ENCODE measurements at places on chromosomes 1 and 21. TPM values are rescaled to one million over a fixed set of nuclear protein-coding genes. Genes with fewer than 3 reads are reported as not detected.

DNA sequence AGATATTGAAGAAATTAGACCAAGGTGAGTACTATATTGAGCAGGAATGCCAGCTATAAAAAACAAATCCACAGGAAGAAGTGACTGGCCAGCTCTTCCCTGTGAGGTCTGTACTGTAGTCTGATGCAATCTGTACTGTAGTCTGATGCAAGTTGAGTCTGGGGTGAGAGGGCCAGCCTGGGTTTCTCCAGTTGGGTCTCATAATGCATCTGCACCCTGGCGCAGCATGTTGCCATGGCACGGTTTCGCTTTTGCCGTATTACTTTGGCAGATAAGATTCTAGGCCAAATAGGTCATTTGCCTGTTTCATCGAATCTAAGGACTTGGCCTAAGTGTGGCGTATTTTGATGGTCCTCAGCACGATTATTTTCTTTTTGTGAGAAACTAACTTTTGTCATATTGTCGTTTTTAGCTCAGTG lies 24.4 kb upstream of the PGD start:
- no peak for DNase-seq
- no peak overlapping the region for H3K27ac ChIP-seq
- H3K36me3 ChIP-seq, result peaks cover 2% of the 10 kb centered on the region
- H3K4me3 ChIP-seq, result no peak overlapping the region

GRCh38 chr1:152109998-152110294 lies 5.3 kb downstream of the TCHH start:
- H3K36me3 ChIP-seq, result no peaks in the 10 kb centered on the region
- H3K4me1 ChIP-seq, result no peaks in the 10 kb centered on the region
- H3K27me3 ChIP-seq, result peaks cover 9% of the 10 kb centered on the region
- H3K27ac ChIP-seq, result no peak overlapping the region
- peak; percentile 6 for DNase-seq
- H3K4me3 ChIP-seq, result peak overlapping the region; percentile 42

- H3K4me3 ChIP-seq, result no peak overlapping the region
- no peak overlapping the region for H3K27ac ChIP-seq
- H3K36me3 ChIP-seq, result no peaks in the 10 kb centered on the region
- no peak for DNase-seq
Observed at GRCh38 chr1:3664700-3665375, 12.5 kb downstream of the TP73 start.

DNA sequence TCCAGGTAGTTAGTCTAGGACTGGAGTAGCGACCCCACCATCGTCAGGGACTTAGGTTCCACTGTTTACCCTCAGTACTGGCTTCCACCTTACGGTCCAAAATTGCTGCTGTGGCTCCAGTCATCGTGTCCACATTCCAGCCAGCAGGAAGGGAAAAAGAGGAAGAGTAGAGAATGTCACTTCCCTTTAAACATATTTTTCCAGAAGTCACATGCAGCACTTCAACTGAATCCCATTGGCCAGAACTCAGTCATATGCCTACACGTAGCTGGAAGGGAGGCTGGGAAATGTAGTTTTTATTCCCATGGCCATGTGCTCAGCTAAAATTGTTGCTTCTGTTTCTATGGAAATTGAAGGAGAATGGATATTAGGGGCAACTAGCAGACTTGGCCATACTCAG lies 84.1 kb upstream of the SELENON start:
- H3K36me3 ChIP-seq, result no peaks in the 10 kb centered on the region
- no peak for DNase-seq
- H3K4me3 ChIP-seq, result no peak overlapping the region
- no peaks in the 10 kb centered on the region for H3K4me1 ChIP-seq
- H3K27ac ChIP-seq, result no peak overlapping the region
- no peaks in the 10 kb centered on the region for H3K27me3 ChIP-seq

DNA sequence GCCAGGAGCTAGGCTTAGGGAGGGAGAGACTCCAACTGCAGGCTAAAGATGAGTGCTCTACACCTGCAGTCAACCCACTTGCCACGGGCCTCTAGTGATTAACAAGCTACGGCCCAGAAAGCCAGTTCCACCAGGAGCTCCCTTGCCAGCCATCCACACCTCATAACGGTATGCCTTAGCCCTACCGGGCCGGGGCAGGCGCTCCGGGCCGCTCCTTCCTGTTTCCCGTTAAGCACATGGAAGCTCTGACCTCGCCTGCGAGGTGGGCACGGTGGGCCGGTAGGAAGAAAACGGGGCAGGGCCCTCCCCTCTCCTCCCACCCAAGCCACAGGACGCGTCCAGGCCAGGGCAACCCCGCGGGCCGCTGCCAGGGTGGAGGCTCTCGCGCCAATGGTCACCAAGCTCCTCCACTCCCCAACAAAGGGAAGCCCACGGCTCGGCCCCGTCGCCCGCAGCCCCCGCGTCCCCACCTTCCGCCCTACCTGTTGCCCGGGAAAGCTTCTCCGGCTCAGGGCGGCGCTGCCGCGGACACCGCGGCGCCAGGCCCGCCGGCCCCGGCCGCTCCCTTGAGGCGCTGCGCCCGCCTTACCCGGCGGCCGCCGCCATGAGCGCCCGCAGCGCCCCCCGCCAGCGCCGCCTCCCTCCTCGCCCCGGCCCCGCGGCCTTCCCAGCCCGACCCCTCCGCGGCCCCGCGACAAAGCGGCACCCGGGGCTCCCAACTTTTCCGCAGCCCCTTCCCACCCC lies 627 bp downstream of the CERS2 start:
- H3K36me3 ChIP-seq, result no peaks in the 10 kb centered on the region
- H3K27me3 ChIP-seq, result no peaks in the 10 kb centered on the region
- peak overlapping the region; percentile 96 for H3K4me3 ChIP-seq
- peaks cover 72% of the 10 kb centered on the region for H3K4me1 ChIP-seq
- DNase-seq, result peak; percentile 45

DNA sequence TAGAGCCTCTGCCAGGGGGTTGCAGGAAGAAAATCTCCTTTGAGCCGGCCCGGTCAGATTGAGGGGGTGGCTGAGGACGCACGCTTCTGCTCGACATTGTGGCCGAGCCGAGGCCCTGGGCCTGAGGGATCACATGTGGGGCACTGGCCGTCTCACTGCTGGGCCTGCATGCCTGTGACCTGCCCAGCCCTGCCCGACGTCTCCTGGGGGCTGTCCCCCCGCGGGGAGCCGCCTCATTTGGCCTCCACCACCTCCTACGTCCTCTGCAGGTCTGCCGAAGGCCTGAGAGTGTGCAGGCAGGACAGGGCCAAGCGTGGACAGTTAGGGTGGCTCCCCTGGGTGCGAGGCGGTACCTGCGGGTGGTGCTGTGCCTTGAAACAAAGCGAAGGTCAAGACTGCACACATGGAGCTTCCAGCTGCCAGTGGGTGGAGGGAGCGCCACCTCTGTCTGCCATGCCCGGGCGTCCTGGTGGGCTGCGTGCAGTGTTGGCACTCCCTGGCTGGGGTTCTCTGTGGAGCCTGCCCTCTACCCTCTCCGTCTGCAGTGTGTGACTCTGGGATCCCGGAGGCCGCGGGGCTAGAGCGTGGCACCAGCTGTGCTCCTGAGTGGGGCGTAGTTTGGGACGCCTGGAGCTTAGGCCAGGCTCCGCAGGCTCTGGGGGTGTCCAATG lies 51.7 kb downstream of the PCNT start:
- no peak overlapping the region for H3K4me3 ChIP-seq
- no peak overlapping the region for H3K27ac ChIP-seq
- H3K4me1 ChIP-seq, result no peaks in the 10 kb centered on the region
- H3K36me3 ChIP-seq, result peaks cover 4% of the 10 kb centered on the region
- H3K27me3 ChIP-seq, result no peaks in the 10 kb centered on the region
- DNase-seq, result no peak

- no peaks in the 10 kb centered on the region for H3K4me1 ChIP-seq
- H3K27me3 ChIP-seq, result no peaks in the 10 kb centered on the region
- DNase-seq, result no peak
Observed at GRCh38 chr1:45282351-45282750, 44.3 kb upstream of the HPDL start.

- no peak overlapping the region for H3K27ac ChIP-seq
- DNase-seq, result no peak
- H3K4me3 ChIP-seq, result no peak overlapping the region
- no peaks in the 10 kb centered on the region for H3K27me3 ChIP-seq
Observed at GRCh38 chr1:5709976-5710375, 282.2 kb downstream of the NPHP4 start.

DNA sequence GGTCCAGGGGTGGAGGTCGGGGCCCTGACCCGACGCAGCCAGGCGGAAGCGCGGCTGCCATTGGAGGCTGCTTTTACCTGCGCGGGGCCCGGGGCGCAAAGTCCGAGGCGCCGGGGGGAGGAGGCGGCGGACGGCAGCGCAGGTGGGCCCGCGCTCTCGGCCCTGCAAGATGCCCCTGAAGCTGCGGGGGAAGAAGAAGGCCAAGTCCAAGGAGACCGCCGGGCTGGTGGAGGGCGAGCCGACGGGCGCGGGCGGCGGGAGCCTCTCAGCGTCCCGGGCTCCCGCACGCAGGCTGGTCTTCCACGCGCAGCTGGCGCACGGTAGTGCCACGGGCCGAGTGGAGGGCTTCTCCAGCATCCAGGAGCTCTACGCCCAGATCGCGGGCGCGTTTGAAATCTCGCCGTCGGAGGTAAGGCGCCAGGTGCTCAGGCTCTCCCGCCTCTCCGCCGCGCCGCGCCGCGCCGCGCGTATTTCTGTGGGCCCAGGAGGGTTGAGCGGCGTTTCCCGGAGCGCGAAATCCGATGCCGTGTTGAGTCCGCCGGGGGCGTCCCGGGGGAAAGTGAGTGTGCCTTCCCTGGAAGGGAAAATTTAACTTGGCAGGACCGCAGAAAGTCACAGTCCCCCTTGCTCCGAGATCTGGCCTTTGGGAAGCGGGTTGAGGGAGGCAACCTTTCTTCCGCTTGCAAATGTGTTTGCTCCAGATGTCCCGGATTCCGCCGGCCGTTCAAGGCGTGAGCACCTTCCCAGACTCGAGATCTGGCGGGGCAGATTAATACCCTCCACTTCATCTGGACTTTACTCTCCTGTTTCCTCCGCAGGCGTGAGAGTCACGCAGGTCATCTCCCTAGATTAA lies at the start of gene GIPC2:
Gene GIPC2 (plus strand): TSS at position 41 of the 853 bp plus-strand sequence. CDS start 129 bp downstream, at position 170.
- 0 out of 2 replicates have a peak, but pooled peaks cover 3% of the 10 kb centered on the region for H3K4me1 ChIP-seq
- DNase-seq, result peak; percentile 58
- H3K36me3 ChIP-seq, result no peaks in the 10 kb centered on the region
- peak within 1 kb of the TSS; percentile 70 for H3K27ac ChIP-seq

DNA sequence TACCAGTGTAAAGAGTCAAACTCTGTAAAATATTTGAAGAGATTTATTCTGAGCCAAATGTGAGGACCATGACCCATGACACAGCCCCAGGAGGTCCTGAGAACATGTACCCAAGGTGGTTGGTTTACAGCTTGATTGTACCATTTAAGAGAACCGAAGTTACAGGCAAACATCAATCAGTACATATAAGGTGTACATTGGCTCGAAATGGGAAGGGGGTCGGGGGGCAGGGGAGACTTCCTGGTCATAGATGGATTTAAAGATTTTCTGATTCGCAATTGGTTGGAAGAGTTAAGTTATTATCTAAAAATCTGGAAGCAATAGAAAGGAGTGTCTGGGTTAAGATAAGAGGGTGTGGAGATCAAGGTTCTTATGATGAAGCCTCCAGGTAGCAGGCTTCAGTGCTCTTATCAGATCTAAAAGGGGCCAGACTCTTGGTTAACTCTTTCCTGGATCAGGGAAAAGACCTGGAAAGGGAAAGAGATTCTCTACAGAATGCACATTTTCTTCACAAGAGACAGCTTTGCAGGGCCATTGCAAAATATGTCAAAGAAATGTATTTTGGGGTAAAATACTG lies 47.5 kb upstream of the NTPCR start:
- H3K4me1 ChIP-seq, result peaks cover 52% of the 10 kb centered on the region
- peak; percentile 43 for DNase-seq
- H3K27me3 ChIP-seq, result no peaks in the 10 kb centered on the region
- H3K36me3 ChIP-seq, result no peaks in the 10 kb centered on the region

- no peak for DNase-seq
- H3K4me1 ChIP-seq, result no peaks in the 10 kb centered on the region
- no peak overlapping the region for H3K27ac ChIP-seq
- H3K27me3 ChIP-seq, result no peaks in the 10 kb centered on the region
- H3K4me3 ChIP-seq, result no peak overlapping the region
Observed at GRCh38 chr1:237834461-237834860, 56.3 kb downstream of the ZP4 start.

DNA sequence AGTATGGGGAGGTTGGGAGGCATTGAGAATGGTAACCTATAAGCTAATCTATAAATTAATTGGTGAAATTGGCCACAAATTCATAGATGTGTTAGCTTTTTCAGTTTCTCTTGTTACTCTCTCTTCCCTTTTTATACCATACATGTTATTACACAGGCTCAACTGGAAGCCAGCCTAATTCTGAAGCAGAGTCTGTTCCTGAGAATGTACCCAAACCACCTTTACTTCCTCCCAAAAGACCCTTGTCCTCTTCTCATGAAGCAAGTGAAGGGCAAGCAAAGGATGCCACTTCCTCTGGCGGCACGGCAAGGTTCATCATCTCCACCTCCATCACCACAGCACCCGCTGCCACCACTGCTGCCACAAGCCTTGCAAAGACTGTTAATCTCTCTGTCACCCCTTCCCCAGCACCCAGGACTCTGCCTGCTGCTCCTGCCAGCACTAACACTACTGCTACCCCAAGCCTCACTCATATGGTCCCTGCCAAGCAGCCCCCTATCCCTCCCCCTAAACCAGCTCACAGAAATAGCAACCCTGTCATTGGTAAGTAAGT lies 39.5 kb upstream of the RCC1 start:
- no peak overlapping the region for H3K4me3 ChIP-seq
- no peak overlapping the region for H3K27ac ChIP-seq
- H3K4me1 ChIP-seq, result no peaks in the 10 kb centered on the region
- no peaks in the 10 kb centered on the region for H3K27me3 ChIP-seq

GRCh38 chr1:114671011-114671938 lies 1.4 kb upstream of the DENND2C start:
- H3K4me3 ChIP-seq, result no peak overlapping the region
- H3K36me3 ChIP-seq, result no peaks in the 10 kb centered on the region
- no peak for DNase-seq
- H3K27ac ChIP-seq, result no peak overlapping the region
- no peaks in the 10 kb centered on the region for H3K27me3 ChIP-seq
- no peaks in the 10 kb centered on the region for H3K4me1 ChIP-seq

GRCh38 chr1:11979028-11979850 lies 1.0 kb upstream of the MFN2 start:
- no peak for DNase-seq
- H3K4me3 ChIP-seq, result peak overlapping the region; percentile 71
- peaks cover 26% of the 10 kb centered on the region for H3K4me1 ChIP-seq
- peak overlapping the region; percentile 99 for H3K27ac ChIP-seq
- H3K36me3 ChIP-seq, result peaks cover 2% of the 10 kb centered on the region

DNA sequence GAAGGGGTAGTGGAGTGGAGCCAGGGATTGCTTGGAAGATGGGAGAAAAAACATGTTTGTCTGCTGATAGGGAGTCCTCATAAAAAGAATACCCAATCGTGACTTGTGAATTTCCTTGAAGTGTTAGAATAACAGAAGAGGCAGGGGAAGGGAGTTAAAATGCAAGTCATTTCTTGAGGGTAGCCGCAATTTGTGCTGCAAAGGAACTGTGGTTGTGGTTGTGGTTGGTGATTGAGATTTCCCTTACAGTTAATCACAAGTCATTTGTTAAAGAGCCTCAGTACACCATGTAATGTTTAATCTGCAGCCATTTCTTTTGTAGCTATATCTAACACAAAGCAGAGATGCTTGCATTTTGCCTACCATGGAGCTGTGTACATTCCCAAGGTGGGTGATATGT lies 38.5 kb upstream of the EGLN1 start:
- H3K27me3 ChIP-seq, result no peaks in the 10 kb centered on the region
- H3K36me3 ChIP-seq, result no peaks in the 10 kb centered on the region
- no peak overlapping the region for H3K27ac ChIP-seq
- no peak for DNase-seq
- no peaks in the 10 kb centered on the region for H3K4me1 ChIP-seq
- H3K4me3 ChIP-seq, result no peak overlapping the region

The GCLM gene
- total RNA-seq, result 11.7 TPM

The FOXO6 gene
- 0.59 TPM for total RNA-seq

The MAP10 gene
- not detected for total RNA-seq
